Cardiac muscle cell (in vitro differentiated cells and primary cell): ENCODE measurements at places on chromosomes 4 and X.

GRCh38 chrX:115067812-115068211 lies 50.4 kb upstream of the IL13RA2 start:
- no peak overlapping the region for H3K4me3 ChIP-seq
- no peaks in the 10 kb centered on the region for H3K4me1 ChIP-seq
- H3K27me3 ChIP-seq = no peaks in the 10 kb centered on the region
- no peaks in the 10 kb centered on the region for H3K36me3 ChIP-seq

DNA sequence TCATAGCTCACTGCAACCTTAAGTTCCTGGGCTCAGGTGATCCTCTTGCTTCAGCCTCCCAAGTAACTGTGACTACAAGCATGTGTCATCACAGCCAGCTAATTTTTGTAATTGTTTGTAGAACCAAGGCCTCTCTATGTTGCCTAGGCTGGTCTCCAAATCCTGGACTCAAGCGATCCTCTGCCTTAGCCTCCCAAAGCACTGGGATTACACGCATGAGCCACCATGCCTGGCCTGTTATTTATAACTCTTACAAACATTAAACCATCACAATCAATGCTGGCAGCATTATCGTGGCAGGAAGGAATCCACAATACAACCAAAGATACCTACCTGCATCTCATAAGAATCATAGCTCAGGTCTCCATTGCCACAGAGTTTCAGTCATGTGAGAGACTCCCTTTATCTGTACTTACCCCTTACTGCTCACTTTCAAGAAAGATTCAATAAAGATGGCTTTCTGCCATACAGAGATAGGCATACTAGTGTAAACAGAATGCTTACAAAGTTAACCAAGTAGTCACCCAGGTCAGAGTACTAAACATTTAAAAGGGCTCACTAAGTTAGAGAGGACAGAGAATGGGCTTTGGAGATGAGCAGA lies 48.5 kb downstream of the SMIM31 start:
- no peaks in the 10 kb centered on the region for H3K36me3 ChIP-seq
- no peak for DNase-seq
- H3K27me3 ChIP-seq = no peaks in the 10 kb centered on the region
- no peak overlapping the region for H3K27ac ChIP-seq

DNA sequence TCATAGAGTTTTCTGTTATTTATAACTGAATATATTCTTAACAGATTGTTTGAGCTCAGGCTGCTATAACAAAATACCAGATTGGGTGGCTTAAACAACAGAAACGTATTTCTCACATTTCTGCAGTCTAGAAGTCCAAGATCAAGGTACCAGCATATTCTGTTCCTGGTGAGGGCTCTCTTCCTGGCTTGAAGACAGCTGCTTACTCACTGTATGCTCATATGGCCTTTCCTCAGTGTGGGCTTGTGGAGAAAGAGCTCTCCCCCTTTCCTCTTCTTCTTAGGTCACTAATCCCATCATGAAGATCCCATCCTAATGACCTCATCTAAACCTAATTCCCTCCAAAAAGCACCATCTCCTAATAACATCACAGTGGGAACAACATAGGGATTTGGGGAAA lies 117.8 kb downstream of the RASGEF1B start:
- H3K27ac ChIP-seq = no peak overlapping the region
- DNase-seq = no peak
- no peaks in the 10 kb centered on the region for H3K36me3 ChIP-seq
- no peaks in the 10 kb centered on the region for H3K27me3 ChIP-seq
- H3K4me1 ChIP-seq = no peaks in the 10 kb centered on the region

DNA sequence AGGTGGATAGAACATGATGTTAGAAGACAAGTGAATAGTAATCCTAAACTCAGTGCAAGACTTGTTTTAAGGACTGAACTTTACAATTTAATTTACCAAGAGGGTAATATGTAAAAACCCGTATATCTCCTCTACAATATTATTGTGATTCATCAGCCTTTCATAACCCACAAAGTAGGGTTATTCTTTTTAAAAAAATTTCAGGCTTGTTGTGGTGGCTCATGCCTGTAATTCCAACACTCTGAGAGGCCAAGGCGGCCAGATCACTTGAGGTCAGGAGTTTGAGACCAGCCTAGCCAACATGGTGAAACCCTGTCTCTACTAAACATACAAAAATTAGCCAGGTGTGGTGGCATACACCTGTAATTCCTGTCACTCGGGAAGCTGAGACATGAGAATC lies 7.2 kb downstream of the IBSP start:
- H3K4me1 ChIP-seq = no peaks in the 10 kb centered on the region
- H3K27ac ChIP-seq = no peak overlapping the region
- DNase-seq = no peak

DNA sequence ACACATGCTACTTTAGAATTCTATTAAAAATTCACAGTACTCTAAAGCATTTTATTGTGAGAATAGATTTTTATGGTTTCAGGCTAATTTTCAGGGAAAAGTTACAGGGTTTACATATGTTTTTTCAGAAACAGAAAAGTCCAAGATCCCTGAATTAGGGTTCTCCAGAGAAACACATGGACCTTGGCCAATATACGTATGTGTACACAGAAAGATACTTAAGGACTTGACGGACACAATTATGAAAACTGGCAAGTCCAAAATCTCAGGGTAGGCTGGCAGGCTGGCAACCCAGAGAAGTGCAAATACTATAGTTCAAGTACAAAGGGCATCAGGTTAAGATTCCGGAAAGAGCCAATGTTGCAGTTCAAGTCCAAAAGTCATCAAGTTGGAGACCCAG lies 1897.8 kb upstream of the PCDH10 start:
- H3K4me3 ChIP-seq = no peak overlapping the region
- H3K36me3 ChIP-seq = no peaks in the 10 kb centered on the region
- no peaks in the 10 kb centered on the region for H3K27me3 ChIP-seq
- no peak for DNase-seq
- no peak overlapping the region for H3K27ac ChIP-seq

GRCh38 chr4:20203508-20203907 lies 48.2 kb upstream of the SLIT2 start:
- no peak overlapping the region for H3K27ac ChIP-seq
- H3K4me1 ChIP-seq = no peaks in the 10 kb centered on the region
- H3K4me3 ChIP-seq = no peak overlapping the region
- DNase-seq = no peak
- H3K27me3 ChIP-seq = no peaks in the 10 kb centered on the region

DNA sequence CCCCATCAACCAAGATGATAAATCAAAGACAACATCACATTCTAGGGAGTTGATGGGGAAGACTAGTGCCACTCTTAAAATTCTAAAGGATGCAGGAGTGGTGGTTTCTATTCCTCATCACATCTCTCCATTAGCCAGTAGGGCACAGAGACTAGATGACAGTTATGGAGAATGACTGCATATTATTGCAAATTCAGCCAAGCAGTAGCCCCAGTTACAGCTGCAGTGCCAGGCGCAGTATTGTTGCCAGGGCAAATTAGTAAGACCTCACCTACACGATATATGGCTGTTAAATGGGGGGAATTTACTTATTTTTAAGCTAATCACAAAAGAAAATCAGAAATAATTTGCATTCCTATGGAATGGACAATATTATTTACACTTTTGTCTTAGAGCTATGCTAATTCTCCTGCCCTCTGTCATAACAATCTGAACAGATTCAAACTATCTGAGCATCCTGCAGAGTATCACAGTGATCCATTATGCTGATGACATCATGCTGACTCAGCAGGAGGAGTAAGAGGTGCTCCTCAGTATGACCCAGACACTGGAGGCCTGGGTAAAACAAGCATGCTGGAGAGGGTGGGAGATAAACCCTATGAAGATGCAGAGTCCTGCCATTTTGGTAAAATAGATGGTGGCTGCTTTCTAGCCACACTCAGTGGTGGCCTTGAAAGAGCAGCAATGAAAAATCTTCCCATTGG lies 24.7 kb downstream of the ETNPPL start:
- no peaks in the 10 kb centered on the region for H3K4me1 ChIP-seq
- H3K27me3 ChIP-seq = no peaks in the 10 kb centered on the region
- DNase-seq = no peak
- no peak overlapping the region for H3K27ac ChIP-seq

DNA sequence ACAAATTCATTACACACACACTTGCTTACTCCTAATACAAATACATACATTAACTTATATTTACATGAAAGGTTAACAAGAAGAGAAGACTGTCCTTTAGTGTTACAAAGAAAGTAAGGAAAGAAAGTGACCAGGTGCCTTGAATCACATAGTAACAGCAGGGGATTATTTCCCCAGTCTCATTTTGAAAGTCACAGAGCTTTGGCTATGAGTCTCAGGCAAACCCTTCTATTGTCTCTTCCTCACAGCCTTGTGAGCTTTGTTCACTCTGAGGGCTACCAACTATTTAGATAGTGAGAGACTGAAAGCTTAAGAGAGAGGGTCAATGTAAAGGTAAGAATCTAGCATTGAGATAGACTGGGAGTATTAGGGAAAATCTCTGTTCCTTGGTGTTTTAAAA lies 161.6 kb downstream of the NPNT start:
- no peaks in the 10 kb centered on the region for H3K27me3 ChIP-seq
- H3K36me3 ChIP-seq = no peaks in the 10 kb centered on the region
- H3K4me3 ChIP-seq = no peak overlapping the region
- H3K4me1 ChIP-seq = peaks cover 9% of the 10 kb centered on the region

GRCh38 chr4:7514281-7514680 lies 79.6 kb upstream of the PSAPL1 start:
- no peaks in the 10 kb centered on the region for H3K27me3 ChIP-seq
- H3K27ac ChIP-seq = no peak overlapping the region
- H3K4me3 ChIP-seq = no peak overlapping the region
- H3K36me3 ChIP-seq = no peaks in the 10 kb centered on the region

DNA sequence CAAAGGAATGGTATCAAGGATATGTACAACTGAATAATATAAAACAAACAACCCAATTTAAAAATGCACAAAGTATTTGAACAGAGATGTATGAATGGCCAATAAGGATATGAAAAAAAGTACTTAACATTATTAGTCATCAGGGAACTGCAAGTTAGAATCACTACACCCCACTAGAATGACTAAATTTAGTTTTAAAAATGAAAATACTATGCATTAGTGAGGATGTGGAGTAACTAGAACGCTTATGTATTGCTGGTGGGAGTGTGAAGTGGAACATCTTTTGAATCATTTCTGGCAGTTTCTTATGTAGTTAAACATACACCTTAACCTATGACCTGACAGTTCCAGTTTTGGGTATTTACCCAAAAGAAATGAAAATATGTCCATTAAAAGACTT lies 13.0 kb upstream of the SLC16A2 start:
- DNase-seq = no peak
- no peaks in the 10 kb centered on the region for H3K4me1 ChIP-seq
- no peaks in the 10 kb centered on the region for H3K36me3 ChIP-seq
- H3K27me3 ChIP-seq = no peaks in the 10 kb centered on the region

DNA sequence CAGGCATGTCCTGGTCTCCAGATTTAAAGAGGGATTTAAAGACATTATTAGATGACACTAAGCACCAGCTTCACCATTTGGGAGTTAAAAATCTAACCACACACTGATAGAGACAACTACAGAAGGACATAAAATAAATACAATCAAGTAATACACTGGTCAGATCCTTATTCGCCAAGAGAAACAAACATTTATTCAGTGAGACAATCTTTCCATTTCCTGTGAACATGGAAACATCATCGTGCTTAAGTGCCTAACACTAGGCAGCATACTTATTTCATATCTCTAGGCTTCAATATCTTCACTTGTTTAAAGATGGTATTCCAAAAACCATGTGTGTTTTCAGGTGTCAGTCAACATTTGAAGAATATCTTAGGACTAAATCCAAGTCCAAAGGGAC lies 103.6 kb downstream of the AREG start:
- H3K4me3 ChIP-seq = no peak overlapping the region
- peaks cover 8% of the 10 kb centered on the region for H3K4me1 ChIP-seq
- no peaks in the 10 kb centered on the region for H3K27me3 ChIP-seq
- H3K36me3 ChIP-seq = no peaks in the 10 kb centered on the region
- no peak overlapping the region for H3K27ac ChIP-seq

- no peaks in the 10 kb centered on the region for H3K27me3 ChIP-seq
- H3K27ac ChIP-seq = no peak overlapping the region
- no peak overlapping the region for H3K4me3 ChIP-seq
- no peaks in the 10 kb centered on the region for H3K36me3 ChIP-seq
These were observed 31.8 kb upstream of the LIMCH1 start for GRCh38 chr4:41506130-41506529.

DNA sequence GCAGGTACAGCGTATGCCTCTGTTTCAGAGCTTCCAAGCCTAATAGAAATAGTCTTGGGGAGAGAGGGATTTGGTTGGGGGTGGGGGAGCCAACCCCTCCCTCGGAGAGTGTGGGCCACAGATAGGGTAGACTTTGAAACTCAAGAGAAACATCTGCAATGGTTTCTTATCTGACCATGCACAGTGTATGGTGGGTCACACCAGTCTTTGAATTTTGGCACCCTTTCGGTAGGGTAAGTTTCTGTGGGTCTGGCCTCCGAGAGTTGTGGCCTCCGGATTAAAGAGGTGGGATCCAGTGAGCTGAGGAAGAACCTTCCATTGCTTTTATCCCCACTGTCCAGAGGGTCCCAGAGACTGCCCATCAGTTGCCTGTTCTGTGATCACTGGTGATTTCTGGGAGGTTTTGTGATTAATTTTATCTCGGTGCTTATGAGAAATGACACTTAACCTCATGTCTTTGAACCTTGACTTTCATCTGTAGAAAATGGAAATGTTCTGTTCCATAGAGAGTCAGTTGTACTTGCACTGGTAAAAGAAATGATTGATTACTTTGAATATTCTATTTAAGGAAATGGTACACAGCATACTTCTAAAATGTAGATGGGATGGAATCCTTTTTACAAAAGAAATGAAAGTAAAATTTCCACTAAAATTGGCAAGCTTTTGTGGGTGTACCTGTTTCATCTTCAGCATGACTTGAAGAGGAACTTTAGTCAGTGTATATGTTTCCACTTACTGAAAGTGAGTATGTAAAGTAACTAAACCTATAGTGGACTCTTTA lies 62.7 kb downstream of the TMEM131L start:
- H3K27ac ChIP-seq = no peak overlapping the region
- no peaks in the 10 kb centered on the region for H3K36me3 ChIP-seq
- no peak overlapping the region for H3K4me3 ChIP-seq
- H3K4me1 ChIP-seq = no peaks in the 10 kb centered on the region

DNA sequence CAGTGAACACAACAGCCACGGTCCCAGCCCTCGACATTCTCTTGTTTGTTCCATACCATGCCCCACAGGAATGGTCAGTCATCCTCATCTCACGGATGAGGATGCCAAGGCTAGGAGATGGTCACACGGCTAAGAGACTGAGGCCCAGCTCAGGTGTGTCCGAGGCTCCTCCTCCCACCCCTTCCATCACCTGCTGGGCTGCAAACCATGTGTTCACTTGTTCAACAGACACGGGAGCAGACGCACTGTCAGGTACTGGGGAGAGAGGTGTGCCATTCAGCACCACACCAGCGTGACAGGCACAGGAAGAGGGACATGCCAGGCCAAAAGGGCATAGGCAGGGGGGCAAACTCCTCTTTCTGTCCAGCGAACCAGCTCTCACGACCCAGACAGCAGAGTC lies 45.9 kb downstream of the ABLIM2 start:
- H3K27me3 ChIP-seq = no peaks in the 10 kb centered on the region
- H3K27ac ChIP-seq = no peak overlapping the region
- H3K36me3 ChIP-seq = no peaks in the 10 kb centered on the region
- peaks cover 12% of the 10 kb centered on the region for H3K4me1 ChIP-seq
- no peak overlapping the region for H3K4me3 ChIP-seq
- no peak for DNase-seq
